ENCODE measurements at places on chromosomes 13 and 19.

GRCh38 chr19:15021286-15022007 lies 27.8 kb upstream of the CASP14 start:
- no peak for DNase-seq

DNA sequence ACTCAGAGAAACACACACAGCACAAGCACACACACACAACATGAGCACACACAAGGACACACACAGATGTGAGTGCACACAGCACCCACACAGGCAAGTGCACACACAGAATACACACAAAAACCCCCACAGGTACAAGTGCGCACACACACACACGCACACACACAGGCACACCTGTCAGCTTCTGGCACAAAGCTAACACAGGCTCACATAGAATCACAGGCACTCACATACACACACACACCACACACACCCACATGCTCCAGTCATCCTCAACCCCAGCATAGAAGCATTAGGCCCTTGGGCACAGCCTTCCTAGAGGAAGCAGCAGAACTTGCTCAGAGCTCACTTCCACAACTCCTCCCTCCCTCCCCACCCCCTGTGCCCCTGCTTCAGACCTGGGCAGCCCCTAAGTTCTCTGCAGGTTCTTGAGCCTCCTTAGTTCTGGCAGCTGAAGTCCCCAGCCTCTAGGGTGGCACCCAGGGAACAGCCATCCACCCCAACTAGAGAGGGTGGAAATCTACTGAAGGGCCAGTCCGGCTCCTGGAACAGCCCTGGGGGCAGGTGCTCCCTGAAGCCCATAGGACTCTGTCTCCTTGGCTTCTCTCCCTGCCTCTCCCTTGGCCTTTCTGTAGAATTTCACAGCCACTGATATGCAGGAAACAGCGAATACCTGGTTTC lies 129.9 kb upstream of the VSTM2B start:
- no peak for DNase-seq

GRCh38 chr13:110119935-110120905 lies 186.7 kb downstream of the COL4A1 start:
- no peak for DNase-seq

- no peak for DNase-seq
Measured at GRCh38 chr13:31240921-31241320, 41.1 kb downstream of the B3GLCT start.

DNA sequence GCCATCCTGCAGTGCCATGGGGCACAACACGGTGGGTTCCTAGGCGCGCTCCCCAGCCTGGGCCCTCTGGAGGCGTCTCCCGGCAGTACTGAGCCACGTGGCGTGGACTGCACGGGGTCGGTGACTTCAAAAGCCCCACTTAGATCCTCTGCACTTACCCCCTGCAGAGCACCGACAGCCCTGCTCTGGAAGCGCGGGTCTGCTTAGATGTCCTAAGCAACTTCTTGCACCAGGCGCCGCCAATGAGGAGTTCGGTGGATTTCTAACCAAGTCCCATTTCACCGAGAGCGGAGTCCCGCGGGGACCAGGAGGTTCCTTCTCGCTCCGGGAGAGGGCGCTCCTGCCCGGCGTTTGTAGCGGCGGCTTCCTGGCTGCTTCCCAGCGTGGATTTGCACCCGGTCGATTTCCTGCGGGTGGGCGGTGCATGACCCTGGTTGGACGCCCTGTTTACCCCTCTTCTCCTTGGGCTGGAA lies 25.2 kb upstream of the ZNF845 start:
- no peak for DNase-seq
